Brain (organoid and tissue), 16 donors: ENCODE measurements at places on chromosomes 1 and 21. TPM values are rescaled to one million over a fixed set of nuclear protein-coding genes. Genes with fewer than 3 reads are reported as not detected.

DNA sequence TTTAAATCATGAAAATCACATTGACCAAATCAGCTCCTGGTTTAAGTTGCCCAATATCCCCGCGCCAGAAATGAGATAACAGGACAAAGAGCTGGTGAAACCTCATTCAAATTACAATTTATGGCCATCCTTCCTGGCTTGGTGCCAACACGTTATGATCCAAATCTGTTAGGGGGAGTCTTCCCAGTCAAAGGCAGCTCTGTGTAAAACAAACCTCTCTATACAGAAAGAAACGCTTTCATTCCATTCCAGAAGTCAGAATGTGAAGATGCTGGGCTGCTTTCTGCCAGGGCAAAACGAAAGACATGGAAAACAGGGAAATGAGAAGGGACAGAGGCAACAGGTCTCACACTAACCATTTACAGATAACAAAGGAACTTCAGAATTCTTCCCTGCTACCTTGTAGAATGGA, 53.5 kb upstream of the TIAM1 start:
- DNase-seq, result peak; percentile 74

NBPF10 gene
- polyA plus RNA-seq, result 0.12 TPM

DNA sequence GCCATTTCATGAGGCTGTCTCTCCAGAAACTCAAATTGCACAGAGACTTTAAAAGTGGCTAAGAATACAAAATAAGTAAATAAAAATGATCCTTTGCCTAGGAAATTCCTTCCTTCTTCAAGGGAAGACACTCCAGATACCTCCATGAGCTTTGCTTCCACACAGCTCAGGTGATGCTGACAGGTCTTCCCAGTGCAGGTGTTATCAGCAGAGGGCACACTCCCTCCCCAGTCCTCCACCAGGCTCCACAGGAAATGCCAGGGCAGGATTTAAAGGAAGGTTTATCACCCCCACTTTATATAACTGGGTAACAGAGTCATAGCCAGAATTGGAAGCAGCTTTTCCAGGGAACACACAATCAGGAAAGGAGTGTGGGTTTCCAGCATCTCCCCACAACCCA, 5.7 kb downstream of the HSD3B2 start:
- no peak for DNase-seq

DNA sequence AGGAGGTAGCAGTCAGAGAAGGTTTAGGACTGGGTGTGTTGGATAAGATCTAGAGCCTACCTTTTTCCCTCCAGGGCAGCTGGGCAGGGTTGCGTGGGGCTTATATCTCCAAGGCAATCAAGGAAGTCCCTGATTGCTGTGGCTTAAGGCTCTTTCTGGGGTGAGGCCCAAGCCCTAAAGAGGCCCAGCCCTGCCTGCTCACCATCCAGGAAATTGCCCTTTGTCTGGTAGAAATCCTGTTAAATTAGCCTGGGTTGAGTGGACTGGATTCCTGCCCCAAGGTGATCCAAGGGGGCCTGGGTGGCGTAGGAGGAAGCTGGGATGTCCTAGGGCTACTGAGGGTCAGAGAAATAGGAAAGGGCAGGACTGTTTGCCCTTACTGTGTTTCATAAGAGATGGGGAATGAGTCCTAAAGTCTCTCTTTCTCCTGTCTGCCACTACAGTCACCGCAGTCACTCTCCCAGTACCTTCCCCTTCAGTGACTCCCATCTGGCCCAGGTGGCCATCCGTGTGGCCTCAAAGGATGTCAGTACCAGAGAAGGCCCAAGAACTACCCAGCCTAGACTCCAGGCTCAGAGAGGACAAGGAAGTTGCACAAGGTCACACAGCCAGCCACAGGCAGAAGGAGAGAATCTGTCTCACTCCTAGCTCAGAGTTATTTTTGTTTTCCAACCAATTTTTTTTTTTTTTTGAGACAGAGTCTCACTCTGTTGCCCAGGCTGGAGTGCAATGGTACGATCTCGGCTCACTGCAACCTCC, 25.8 kb downstream of the MFSD2A start:
- no peak for DNase-seq

RSPO1 gene
- polyA plus RNA-seq, result not detected

GCSAML gene
- not detected for polyA plus RNA-seq

DNA sequence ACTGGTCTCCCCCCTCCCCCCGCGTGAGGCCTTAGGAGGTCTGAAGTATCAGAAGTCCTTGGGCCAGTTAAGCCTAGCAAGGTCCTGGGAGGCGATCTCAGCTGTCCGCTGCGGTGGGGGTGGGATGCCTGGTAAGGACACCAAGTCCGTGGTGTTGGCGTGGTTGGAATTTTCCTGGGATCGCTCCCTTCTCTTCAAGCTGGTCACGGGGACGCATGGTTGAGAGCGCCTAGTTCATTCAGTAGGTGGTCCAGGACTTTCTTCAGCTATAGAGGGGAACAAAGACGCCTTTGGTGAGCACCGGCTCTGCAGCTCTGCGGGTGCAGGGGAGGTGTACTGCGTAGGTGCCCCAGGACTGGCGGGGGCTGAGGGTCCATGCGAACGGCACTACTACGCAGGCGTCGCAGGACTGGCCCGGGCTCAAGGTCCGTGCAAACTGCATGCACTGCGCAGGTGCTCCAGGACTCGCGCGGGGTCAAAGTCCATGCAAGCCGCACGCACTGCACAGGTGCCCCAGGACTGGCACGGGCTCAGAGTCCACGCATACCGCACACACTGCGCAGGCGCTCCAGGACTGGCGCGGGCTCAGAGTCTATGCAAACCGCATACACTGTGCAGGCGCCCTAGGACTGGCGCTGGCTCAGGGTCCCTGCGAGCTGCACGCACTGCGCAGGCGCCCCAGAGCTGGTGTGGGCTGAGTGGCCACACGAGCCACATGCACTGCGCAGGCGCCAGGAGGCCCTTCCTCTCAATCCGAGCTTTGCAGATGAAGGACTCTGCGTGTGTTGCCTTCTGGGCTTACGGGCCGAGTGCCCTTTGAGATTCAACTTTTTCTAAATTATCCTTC, 36.6 kb upstream of the HMGN1 start:
- DNase-seq, result peak; percentile 96

C4BPB gene
- not detected for polyA plus RNA-seq

DNA sequence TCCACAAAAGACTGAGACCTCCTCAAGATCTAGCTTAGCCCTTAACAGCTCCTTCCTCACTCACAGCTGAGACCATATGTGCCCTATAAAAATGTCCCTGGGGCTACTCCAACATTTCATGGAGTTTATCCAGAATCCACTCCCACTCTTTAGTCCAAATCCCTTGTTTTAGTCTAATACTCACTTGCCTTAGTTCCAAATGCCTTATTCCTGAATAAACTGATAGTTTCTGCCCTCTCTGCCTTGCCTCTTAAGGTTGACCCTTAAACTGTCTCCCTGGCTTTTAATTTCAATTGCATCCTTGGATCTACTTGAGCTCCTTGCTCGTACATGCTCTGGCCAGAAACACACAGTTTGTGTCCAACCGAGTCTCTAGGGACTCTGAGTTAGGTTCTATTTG, 47.3 kb upstream of the LYPLAL1 start:
- DNase-seq, result no peak

TIMM17A gene
- polyA plus RNA-seq, result 37.9 TPM

DNA sequence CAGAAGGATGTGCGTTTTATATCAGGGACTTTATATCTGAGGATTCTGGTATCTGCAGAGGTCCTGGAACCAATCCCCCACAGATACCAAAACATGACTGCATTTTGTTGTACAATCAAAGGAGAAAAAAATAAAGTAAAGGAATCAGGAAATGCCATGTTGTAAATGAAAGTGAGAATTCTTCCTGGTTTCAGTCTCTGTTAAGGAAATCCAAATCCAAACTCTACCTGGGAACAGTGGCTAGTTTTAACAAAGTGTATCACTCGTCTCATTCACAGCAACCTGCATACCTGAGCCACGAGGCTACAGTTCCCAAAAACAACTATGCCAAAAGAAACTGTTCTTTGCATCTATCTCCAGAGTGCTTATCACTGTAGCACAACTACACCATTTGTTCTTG, 77.3 kb upstream of the ATF3 start:
- no peak for DNase-seq

TRAF3IP3 gene
- 0.44 TPM for polyA plus RNA-seq

DNA sequence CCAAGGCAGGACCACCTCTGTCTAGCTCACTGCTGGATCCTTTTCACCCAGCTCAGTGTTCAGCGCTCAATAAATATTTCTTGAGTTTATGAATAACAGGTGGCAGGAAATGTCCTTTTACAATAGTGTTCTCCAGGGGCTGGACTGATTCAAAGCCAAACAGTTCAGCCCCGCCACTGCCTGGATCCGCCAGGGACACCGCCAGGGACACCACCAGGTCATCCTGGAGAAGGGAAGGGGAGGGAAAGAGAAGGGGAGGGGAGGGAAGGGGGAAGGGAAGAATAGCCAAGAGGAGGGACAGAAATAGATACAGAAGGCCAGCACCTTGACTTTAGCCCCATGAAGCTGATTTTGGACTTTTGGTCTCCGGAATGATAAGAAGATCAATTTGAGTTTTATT, 255.6 kb downstream of the GRIK3 start:
- DNase-seq, result no peak

DNA sequence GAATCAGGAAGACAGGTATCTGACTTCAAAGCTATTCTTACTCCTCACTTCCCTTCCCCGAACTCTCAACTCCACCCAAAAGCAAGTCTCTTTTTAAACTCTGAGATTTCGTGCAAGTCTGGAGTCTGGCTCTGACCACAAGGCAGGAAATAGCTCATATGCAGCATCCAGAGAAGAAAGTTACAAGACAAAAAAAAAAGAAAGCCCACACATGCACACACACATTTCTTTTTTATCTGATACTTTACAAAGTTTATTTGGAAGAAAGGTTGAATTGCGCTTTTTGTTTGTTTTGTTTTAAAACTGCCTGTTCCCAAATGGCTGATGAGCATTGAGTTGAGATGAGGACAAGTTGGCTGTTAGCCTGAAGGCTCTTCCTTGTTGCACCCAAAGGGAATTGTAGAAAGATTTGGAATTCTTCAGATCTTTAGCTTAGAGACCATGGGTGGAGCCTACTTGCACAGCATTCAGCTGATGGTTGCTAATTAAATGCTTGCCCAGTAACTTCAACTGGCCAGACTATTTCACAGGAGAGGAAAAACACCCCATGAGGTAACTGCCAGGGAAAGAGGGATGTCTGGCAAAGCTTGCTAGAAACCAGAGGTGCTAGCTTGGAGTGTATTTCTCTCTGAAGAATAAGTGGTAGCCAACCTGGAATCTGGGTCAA, 490.3 kb downstream of the TTLL7 start:
- no peak for DNase-seq

- DNase-seq, result no peak
Measured at GRCh38 chr1:186244825-186245224, 130.2 kb downstream of the TPR start.

OR2L13 gene
- polyA plus RNA-seq, result 2.6 TPM

GRCh38 chr1:205812878-205813754, at the start of gene SLC41A1:
TSS of gene SLC41A1 (minus strand) at chr1:205813198. CDS start at chr1:205810441, 2,757 bp downstream.
- DNase-seq, result peak; percentile 97

DNA sequence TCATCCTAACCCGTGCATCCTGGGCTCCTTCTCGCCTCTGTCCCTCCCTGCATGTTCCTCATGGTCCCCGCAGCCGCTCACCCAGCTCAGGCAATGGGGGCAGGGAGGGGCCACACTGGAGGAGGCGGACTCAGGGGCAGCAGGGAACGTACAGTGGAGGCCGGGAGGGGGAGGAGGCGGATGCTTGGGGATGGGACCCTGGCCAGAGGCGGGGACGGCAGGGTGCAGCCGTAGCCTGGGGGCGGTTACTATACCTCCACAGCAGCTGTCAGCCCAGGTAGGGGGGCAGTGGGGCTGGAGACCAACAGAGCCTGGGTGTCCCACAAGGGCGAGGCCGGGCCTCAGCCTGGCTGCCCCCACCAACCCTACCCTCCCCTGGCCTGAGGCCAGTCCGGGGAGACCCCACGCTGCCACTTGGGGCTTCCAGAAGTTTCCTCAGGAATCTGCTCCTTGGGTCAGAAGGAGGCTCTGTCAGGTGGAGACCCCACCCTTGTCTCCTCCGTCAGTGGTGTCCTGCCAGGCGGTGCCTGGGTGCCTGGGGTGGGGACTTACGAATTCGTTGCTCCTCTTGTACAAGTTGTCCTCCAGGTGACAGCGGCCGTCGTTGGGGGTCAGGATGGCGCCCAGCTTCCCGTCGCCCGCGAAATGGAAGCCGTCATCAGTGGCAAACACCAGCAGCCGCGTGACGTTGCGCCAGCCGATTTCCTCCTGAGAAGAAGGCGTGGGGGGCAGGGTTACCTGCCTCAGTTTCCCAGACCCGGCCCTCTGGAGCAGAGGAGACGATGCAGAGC, 20.7 kb downstream of the ITGB2 start:
- no peak for DNase-seq

- DNase-seq, result no peak
Measured at GRCh38 chr1:204647114-204647804, 38.3 kb downstream of the LRRN2 start.

GRCh38 chr1:171799166-171799565, 17.7 kb downstream of the METTL13 start:
- DNase-seq, result no peak

DNA sequence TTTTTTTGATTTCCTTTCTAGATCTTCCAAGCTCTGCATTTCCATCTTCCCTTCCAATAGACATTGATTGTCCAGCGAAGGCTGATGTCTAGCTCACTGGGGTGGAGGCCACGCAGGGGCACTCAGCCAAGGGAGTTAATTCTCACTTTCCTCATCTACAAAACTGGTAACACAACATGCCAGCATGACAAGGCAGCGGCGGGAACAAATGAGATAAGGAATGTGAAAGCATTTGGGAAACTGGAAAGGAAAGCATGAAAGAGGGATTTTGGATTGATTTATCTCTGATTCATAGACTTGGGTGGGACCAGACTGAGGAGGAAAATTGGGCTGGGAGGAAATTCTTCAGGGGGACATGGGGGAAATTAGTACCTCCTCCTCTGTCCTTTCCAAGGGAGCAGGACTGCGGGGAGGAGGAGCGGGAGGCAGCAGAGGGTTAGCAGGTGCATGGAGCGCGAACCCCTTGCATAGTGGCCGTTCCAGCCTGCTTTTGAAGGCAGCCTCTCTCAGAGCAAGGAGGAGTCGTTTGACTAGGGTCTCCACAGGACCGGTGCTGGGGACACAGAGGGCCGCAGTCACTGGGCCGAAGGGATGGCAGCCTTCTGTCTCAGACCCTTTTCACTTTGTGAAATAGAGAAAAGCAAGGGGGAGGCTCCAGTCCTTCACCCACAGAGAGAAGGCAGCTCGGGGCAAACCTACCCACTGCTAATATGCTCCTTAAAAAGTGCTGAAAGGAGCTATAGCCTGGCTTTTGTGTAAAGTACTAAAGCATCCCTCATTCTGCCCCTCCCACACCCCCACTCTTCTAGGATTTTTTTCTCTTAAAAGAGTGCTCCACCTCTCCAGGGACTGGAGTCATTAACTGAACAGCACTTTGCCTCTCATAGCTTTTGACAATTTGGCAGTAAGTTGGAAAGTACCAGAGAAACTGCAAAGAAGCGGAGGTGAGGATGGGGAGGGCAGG, 89.2 kb downstream of the PLXNA2 start:
- DNase-seq, result peak; percentile 50

GRCh38 chr1:98102345-98103030, 181.7 kb upstream of the DPYD start:
- DNase-seq, result no peak

- no peak for DNase-seq
Measured at GRCh38 chr1:74790453-74790852, 57.5 kb downstream of the TYW3 start.
